ENCODE measurements at places on chromosomes 6 and 20. TPM values are rescaled to one million over a fixed set of nuclear protein-coding genes. Genes with fewer than 3 reads are reported as not detected.

INSM1 gene
- total RNA-seq = not detected

OLIG3 gene
- not detected for total RNA-seq

TRIM40 gene
- total RNA-seq = not detected

TFAP2B gene
- total RNA-seq = not detected

TGM3 gene
- total RNA-seq = not detected

ANKRD66 gene
- not detected for total RNA-seq

WFDC2 gene
- 0.15 TPM for total RNA-seq

GSTA3 gene
- not detected for total RNA-seq

EPHA7 gene
- 0.04 TPM for total RNA-seq

IGF2R gene
- total RNA-seq = 29.2 TPM

BTNL2 gene
- total RNA-seq = not detected

Measured in A549 treated with DMSO at 1 μM for 4 hours (cell line).